ENCODE measurements at places on chromosomes 6 and 20. TPM values are rescaled to one million over a fixed set of nuclear protein-coding genes. Genes with fewer than 3 reads are reported as not detected.

- peaks cover 56% of the 10 kb centered on the region for H3K4me1 ChIP-seq
- peak overlapping the region; percentile 42 for H3K4me3 ChIP-seq
- H3K27ac ChIP-seq = peak overlapping the region; percentile 96
- no peaks in the 10 kb centered on the region for H3K27me3 ChIP-seq
These were observed 37.6 kb downstream of the ZMYND8 start for GRCh38 chr20:47318586-47319516.

- no peaks in the 10 kb centered on the region for H3K27me3 ChIP-seq
- no peak for DNase-seq
- H3K27ac ChIP-seq = no peak overlapping the region
- H3K4me3 ChIP-seq = no peak overlapping the region
These were observed 5.7 kb upstream of the PXDC1 start for GRCh38 chr6:3757241-3757641.

GRCh38 chr20:44092551-44093248 is 94.3 kb downstream of the JPH2 start:
- no peak overlapping the region for H3K27ac ChIP-seq
- H3K4me3 ChIP-seq = no peak overlapping the region
- DNase-seq = peak; percentile 80

GRCh38 chr6:3825331-3825831 is 23.8 kb upstream of the FAM50B start:
- H3K36me3 ChIP-seq = no peaks in the 10 kb centered on the region
- peak overlapping the region; percentile 55 for H3K4me3 ChIP-seq
- no peaks in the 10 kb centered on the region for H3K27me3 ChIP-seq
- H3K4me1 ChIP-seq = peaks cover 40% of the 10 kb centered on the region
- DNase-seq = peak; percentile 80

GRCh38 chr6:16959789-16960188 is 142.1 kb upstream of the STMND1 start:
- no peak overlapping the region for H3K4me3 ChIP-seq
- peaks cover 14% of the 10 kb centered on the region for H3K4me1 ChIP-seq
- H3K27ac ChIP-seq = no peak overlapping the region
- no peaks in the 10 kb centered on the region for H3K36me3 ChIP-seq
- no peak for DNase-seq
- no peaks in the 10 kb centered on the region for H3K27me3 ChIP-seq

DNA sequence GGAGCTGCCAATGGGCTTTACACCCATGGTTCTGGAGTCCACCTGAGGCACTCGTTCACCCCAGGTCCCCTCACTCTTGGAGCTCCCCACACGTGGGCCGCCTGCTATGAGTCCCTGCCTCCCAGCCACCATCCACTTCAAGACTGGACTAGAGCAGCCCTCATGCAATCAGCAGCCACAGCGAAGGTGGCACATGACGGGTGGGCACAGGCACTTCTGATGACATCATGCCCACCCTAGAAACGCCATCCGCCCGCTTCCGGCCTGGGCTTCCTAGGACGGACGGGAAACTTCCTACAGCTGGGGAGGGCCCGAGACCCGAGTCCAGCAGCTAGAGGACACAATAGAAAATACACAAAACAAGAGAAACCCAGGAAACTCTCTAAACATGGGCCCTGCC is 85.5 kb downstream of the PDE10A start:
- H3K4me1 ChIP-seq = peaks cover 2% of the 10 kb centered on the region
- H3K36me3 ChIP-seq = no peaks in the 10 kb centered on the region
- no peak overlapping the region for H3K4me3 ChIP-seq
- no peak for DNase-seq
- H3K27ac ChIP-seq = no peak overlapping the region
- H3K27me3 ChIP-seq = no peaks in the 10 kb centered on the region

GRCh38 chr20:152131-152530 is 5.1 kb upstream of the DEFB127 start:
- H3K27ac ChIP-seq = no peak overlapping the region
- H3K36me3 ChIP-seq = no peaks in the 10 kb centered on the region
- no peaks in the 10 kb centered on the region for H3K4me1 ChIP-seq
- H3K27me3 ChIP-seq = no peaks in the 10 kb centered on the region

- DNase-seq = peak; percentile 77
- H3K4me1 ChIP-seq = peaks cover 36% of the 10 kb centered on the region
- H3K27ac ChIP-seq = peak overlapping the region; percentile 43
- no peaks in the 10 kb centered on the region for H3K27me3 ChIP-seq
These were observed 756 bp downstream of the MOXD1 start for GRCh38 chr6:132400555-132400882.

GRCh38 chr20:52684176-52684575 is 288.0 kb upstream of the TSHZ2 start:
- no peaks in the 10 kb centered on the region for H3K4me1 ChIP-seq
- no peaks in the 10 kb centered on the region for H3K27me3 ChIP-seq
- no peak overlapping the region for H3K27ac ChIP-seq
- DNase-seq = no peak

DNA sequence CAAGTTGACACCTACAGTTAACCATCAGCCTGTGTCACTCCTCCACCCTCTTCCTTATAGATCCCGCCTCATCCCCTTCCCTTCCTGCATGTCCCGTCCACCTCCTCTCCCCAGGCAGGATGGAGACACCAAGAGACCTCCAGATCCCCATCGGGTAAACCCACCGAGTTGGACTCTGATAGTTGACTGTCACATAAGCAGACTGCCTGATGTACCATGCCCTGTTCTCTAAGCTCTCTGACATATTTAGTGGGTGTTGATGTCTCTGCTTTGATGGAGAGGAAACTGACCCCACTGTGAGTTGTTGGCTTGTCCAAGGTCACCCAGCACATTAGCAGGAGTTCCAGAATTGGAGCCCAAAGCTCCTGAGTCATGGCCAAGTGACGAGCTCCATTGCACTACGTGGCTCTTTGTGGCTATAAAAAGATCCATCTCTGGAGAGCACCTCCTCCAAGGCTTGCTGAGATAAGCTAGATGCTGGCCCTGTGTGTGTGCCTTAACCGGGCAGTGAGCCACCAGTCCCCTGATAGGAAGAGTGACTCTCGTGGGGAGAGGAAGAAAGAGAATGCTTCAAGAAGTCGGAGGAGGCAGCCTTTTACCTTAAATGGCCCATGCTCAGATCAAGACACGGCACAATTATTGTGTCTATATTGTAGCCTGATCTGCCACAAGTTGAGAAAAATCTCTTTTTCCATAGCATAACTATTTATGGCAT is 236.0 kb upstream of the ECI2 start:
- H3K4me3 ChIP-seq = no peak overlapping the region
- no peaks in the 10 kb centered on the region for H3K36me3 ChIP-seq
- peak; percentile 89 for DNase-seq
- peak overlapping the region; percentile 71 for H3K27ac ChIP-seq
- H3K4me1 ChIP-seq = peaks cover 32% of the 10 kb centered on the region

DNA sequence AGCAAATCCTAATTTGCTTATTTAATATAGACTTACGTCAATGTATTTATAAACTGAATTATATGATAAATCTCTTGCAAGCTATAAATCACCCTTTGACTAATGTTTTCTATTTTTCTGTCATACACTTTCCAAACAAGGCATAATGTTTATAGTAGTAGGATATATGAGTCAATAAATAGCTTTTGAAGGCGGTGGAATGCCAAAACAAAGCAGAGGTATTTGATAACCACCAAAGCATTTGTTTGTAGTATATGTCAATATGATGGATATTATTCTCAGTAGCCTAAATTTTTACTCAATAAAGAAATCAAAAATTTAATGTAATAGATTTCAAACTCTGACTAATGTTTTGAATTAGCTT is 1354.6 kb downstream of the HACE1 start:
- no peak overlapping the region for H3K4me3 ChIP-seq
- no peaks in the 10 kb centered on the region for H3K4me1 ChIP-seq
- no peaks in the 10 kb centered on the region for H3K27me3 ChIP-seq
- H3K36me3 ChIP-seq = no peaks in the 10 kb centered on the region

- H3K4me3 ChIP-seq = no peak overlapping the region
- no peaks in the 10 kb centered on the region for H3K4me1 ChIP-seq
- peaks cover 6% of the 10 kb centered on the region for H3K27me3 ChIP-seq
These were observed 42.6 kb upstream of the FNDC1 start for GRCh38 chr6:159126590-159126989.

DNA sequence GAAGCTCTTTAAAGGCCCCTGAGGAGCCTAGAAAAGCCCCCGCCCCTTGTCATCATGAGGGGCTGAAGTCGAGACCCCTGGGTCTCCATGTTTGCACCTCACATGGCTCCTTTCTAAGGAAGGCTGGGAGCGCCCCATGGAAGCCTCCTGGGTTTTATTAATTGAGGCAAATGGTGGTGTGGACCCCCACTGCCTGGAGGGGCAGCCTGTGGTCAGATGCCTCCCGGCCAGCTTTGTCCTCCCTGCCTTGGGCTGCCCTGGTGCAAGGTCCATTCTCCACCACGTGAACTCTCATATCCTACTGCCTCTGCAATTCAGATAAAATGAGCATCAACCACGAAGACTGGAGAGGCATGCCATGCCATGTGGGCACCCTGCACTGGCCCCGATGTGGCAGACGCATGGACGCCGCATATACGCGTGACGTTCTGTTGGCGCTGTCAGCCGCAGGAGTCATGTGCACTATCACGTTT is 295.5 kb downstream of the TAF4 start:
- no peaks in the 10 kb centered on the region for H3K4me1 ChIP-seq
- peak; percentile 30 for DNase-seq
- H3K27ac ChIP-seq = no peak overlapping the region
- H3K4me3 ChIP-seq = no peak overlapping the region

- H3K27me3 ChIP-seq = no peaks in the 10 kb centered on the region
- peaks cover 68% of the 10 kb centered on the region for H3K4me1 ChIP-seq
- peak; percentile 81 for DNase-seq
- no peak overlapping the region for H3K4me3 ChIP-seq
- no peaks in the 10 kb centered on the region for H3K36me3 ChIP-seq
- peak overlapping the region; percentile 60 for H3K27ac ChIP-seq
These were observed 36.2 kb upstream of the SCUBE3 start for GRCh38 chr6:35177596-35177995.

DNA sequence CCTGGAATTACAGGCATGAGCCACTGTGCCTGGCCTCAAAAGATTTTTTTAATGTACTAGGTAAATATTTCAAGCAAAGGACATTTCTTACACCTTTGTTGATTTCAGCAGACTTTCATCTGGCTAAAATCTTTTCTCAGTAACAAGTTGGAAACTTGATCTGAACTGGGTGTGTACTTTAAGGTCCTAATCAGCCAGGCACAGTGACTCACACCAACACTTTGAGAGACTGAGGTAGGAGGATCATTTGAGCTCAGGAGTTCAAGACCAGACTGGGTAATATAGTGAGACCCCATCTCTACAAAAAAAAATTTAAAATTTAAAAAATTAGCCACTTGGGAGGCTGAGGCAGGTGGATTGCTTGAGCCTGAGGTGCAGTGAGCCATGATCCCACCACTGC is 7.0 kb upstream of the RALGAPA2 start:
- DNase-seq = no peak
- H3K36me3 ChIP-seq = no peaks in the 10 kb centered on the region
- no peak overlapping the region for H3K27ac ChIP-seq
- H3K4me3 ChIP-seq = no peak overlapping the region

DNA sequence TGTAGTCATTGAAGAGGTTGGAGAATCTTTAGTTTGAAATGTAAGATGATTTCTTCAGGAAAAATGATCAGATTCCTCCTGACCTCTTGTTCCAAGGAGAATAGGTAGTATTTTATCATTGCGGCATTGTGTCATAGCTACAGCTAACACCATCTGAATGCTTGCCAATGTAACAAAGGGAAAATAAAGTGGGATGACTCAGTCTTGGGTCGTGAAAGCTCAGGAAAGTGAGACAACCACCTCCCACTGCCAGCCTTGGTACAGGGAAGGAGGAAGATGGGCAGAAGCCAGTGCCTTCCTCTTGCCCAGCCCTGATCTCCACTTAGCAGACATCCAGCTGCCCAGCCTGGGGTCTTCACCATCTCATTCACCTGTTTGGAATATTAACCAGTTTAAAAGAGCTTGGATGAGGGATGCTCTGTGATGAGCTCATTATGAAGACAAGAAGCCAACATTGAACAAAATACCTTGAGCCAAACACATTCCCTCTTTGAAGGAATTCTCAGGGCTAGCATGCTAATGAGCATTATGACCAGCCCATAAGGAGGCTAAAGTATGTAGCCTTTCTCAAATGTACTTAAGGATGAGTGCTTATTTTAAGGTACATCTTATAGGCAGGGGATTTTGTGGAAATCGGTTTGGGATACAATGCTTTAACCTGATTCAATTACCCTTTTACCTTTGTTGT is 40.0 kb upstream of the APCDD1L start:
- peaks cover 2% of the 10 kb centered on the region for H3K36me3 ChIP-seq
- DNase-seq = peak; percentile 95
- no peak overlapping the region for H3K4me3 ChIP-seq
- peak overlapping the region; percentile 74 for H3K27ac ChIP-seq
- peaks cover 43% of the 10 kb centered on the region for H3K4me1 ChIP-seq

DNA sequence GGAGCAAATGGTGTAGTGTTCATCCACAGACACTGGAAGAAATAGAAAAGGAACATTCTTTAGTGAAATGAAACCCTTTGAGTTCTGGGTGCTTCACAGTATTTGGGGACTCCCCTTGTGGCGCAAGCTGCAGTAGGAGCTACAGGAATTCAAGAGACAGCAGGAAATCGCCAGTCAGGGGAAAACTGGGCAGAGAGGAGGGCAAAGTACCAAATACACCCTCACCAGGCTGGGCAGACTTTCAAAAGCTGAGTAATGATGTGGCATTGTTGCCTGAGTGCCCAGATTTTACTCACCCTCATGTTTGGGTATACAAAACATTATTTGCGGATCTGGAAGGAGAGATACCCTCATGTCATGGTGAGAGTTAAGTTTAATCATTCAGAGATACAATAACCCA is 97.9 kb downstream of the SOD2 start:
- H3K27me3 ChIP-seq = no peaks in the 10 kb centered on the region
- peaks cover 26% of the 10 kb centered on the region for H3K4me1 ChIP-seq
- peak overlapping the region; percentile 23 for H3K4me3 ChIP-seq
- peak overlapping the region; percentile 92 for H3K27ac ChIP-seq
- peak; percentile 69 for DNase-seq
- no peaks in the 10 kb centered on the region for H3K36me3 ChIP-seq

- H3K27me3 ChIP-seq = no peaks in the 10 kb centered on the region
- H3K27ac ChIP-seq = no peak overlapping the region
- H3K36me3 ChIP-seq = no peaks in the 10 kb centered on the region
- DNase-seq = no peak
These were observed 232.9 kb downstream of the TSHZ2 start for GRCh38 chr20:53205046-53205445.

The OXT gene
- not detected for total RNA-seq

The HLA-DRB5 gene
- total RNA-seq = not detected

The OR2J2 gene
- total RNA-seq = not detected

The NELFE gene
- total RNA-seq = 95.8 TPM

The MACROD2 gene
- 4.0 TPM for total RNA-seq

The PDE10A gene
- 3.3 TPM for total RNA-seq

The CASS4 gene
- under 0.01 TPM for total RNA-seq

The HSPA1L gene
- 0.29 TPM for total RNA-seq

The SLC17A3 gene
- not detected for total RNA-seq

The TCF15 gene
- total RNA-seq = not detected

The ARFGEF3 gene
- total RNA-seq = under 0.01 TPM

The NMBR gene
- not detected for total RNA-seq

Measured in osteoblast (primary cell).